HFFc6 (cell line): ENCODE measurements at places on chromosomes 1 and 21. TPM values are rescaled to one million over a fixed set of nuclear protein-coding genes. Genes with fewer than 3 reads are reported as not detected.
A peak's percentile ranks its signal among the peaks of the same experiment; 100 is the strongest.

GRCh38 chr1:35884934-35885333, 1.9 kb downstream of the AGO1 start:
- no peaks in the 10 kb centered on the region; the same call in 1 of the 2 replicates for H3K36me3 ChIP-seq
- H3K27ac ChIP-seq: no peak overlapping the region
- H3K4me3 ChIP-seq: no peak overlapping the region; the same call in 1 of the 2 replicates

GRCh38 chr1:239572183-239572582, 185.8 kb downstream of the CHRM3 start:
- no peak for DNase-seq
- H3K4me3 ChIP-seq: no peak overlapping the region
- H3K36me3 ChIP-seq: no peaks in the 10 kb centered on the region; the same call in 1 of the 2 replicates
- H3K4me1 ChIP-seq: no peaks in the 10 kb centered on the region
- H3K27ac ChIP-seq: no peak overlapping the region

KCNJ10 gene
- total RNA-seq: not detected in 3 replicates

DNA sequence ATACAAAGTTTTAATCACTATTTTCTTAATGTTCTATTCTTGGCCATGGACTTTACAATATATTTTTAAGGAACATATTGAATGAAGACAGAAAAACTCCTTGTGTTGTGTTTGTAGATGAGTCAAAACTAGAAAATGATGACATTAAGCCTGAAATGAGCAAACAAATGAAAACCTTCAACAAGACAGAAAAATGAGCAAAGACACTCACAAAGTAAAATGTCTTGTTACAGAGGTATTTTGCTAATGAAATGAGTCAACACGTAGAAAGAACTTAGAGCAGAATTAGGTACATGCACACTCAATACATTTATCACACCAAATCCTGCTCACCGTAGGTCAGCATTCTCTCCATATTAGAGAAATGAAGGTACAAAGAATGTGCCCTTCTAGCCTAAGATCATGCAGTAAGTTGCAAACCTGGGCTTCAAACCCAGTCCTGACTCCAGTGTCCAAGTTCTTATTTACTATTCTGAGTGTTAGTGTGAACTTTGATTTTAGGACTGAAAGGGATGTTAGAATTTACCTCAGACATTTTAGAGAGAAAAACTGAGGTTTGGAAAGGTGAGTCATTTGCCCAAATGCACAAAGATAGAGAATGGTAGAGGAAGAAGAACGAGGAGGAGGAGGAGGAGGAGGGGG, 133.9 kb upstream of the SGIP1 start:
- DNase-seq: no peak
- H3K4me1 ChIP-seq: peaks cover 40% of the 10 kb centered on the region
- H3K36me3 ChIP-seq: no peaks in the 10 kb centered on the region
- peak overlapping the region; percentile 66 for H3K4me3 ChIP-seq
- H3K27ac ChIP-seq: peak overlapping the region; percentile 64

VAV3 gene
- total RNA-seq: not detected in 2 replicates

- H3K4me3 ChIP-seq: peak overlapping the region; percentile 83
- peaks cover 4% of the 10 kb centered on the region; the same call in 1 of the 2 replicates for H3K36me3 ChIP-seq
- peaks cover 64% of the 10 kb centered on the region for H3K4me1 ChIP-seq
- H3K27me3 ChIP-seq: no peaks in the 10 kb centered on the region; the same call in 1 of the 2 replicates
- peak; percentile 88 for DNase-seq
- H3K27ac ChIP-seq: peak overlapping the region; percentile 99
Observed at GRCh38 chr1:16181887-16182719, 26.2 kb upstream of the EPHA2 start.

DNA sequence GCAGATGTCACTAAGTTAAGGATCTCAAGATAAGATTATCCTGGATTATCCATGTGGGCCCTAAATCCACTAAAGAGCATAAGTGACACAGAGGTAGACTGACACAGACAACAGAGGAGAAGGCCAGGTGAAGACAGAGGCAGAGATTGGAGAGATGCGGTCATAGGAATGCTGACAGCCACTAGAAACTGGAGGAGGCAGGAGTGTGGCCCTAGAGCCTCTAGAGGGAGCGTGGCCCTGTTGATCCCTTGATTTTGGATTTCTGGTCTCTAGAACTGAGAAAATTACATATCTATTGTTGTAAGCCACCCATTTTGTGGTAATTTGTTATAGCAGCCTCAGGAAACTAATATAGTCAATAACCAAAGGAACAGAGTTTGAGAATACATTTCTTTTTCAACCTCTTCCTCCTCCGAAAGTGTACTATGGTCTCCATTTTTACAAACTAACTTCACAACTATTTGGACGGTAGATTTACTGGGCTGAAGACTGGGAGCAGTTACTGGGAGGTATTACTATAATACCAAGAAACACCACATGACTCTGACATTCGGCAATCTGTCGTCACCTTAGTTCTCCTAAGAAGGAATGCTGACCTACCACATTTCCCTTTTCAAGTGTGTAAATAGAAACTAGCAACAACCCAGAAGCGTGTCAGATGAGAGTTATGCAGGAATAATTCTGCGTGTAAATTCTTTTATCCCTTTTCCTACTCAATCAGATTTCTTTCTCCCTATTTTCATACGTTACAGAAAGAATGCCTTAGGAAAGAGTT, 116.0 kb upstream of the ZNHIT6 start:
- H3K27me3 ChIP-seq: peaks cover 1% of the 10 kb centered on the region; the same call in 1 of the 2 replicates
- H3K27ac ChIP-seq: no peak overlapping the region
- H3K36me3 ChIP-seq: peaks cover under 1% of the 10 kb centered on the region; the same call in 1 of the 2 replicates
- no peak for DNase-seq

DNA sequence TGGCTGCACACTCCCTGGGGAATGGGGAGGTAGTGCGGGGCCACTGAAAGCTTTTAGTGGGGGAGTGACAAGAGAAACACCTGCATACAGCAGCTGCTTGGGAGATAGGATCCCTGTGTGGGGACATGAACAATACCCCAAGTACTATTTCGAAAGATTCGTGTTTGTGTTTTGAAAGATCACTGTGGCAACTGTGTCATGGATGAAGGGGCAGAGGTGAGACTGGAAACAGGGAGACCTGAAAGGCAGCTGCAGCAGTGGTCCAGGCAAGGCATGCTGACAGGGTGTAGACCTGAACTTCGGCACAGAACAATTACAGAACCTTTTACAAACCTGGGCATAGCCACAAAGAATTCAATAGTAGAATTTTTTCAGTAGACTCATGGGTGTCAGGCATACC, 32.9 kb downstream of the TENT5C start:
- DNase-seq: no peak
- H3K4me1 ChIP-seq: no peaks in the 10 kb centered on the region
- no peak overlapping the region for H3K4me3 ChIP-seq

DNA sequence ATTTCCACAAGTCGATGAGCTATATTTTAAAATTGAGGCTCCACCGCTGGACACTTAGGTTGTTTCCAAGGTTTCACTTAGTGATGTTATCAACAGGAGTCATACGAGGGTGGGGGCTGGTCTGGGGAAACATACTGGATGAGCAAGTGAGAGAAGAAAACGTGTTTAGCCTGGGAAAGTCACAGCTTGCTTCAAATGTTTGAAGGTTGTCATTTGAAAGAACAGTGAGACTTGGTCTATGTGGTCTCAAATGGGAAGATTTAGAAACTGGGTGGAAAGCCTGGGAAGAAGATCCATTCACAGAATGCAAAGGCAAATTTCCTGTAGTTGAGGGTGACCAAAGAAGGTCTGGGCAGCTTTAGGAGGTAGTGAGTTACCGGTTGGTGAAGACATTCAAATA, 9.9 kb upstream of the DYRK1A start:
- H3K27ac ChIP-seq: no peak overlapping the region; the same call in 1 of the 2 replicates
- H3K36me3 ChIP-seq: peaks cover 2% of the 10 kb centered on the region; the same call in 1 of the 2 replicates
- peaks cover 23% of the 10 kb centered on the region for H3K4me1 ChIP-seq
- no peaks in the 10 kb centered on the region for H3K27me3 ChIP-seq

DNA sequence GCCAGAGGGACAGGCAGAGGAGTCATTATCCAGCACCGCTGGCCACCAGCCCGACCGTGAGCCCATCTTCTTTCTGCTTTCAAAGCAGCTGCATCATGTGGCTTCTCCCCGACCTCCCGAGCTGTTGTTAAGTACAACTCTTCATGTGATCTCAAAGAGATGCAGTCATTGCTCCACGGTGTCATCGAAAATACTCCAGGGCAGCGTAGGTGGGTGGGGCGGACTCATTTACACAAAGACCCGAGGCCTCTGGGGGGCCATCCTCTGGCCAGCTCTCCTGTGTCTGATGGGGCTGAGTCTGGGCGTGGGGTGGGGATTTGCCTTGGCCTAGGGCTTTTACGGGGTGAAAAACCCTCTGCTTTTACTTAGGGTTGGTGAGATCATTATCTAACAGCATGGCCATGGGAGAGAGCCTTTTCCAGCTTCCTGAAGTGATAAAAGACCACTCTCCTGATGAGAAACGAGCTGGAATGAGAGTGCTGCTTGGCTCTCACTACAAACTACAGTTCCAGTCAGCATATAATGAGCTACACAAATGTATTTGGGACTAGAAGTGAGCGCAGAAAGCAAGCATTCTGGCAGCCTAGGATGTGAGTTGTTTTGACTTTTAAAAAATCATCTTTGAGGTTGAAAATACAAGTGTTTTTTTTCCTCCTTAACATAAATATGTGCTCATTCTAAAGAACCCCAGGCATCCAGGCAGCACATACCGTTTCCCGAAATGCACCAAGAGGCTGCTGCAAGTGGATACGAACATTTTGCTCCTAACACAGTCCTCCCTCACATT, 165.0 kb downstream of the RHOU start:
- H3K27me3 ChIP-seq: no peaks in the 10 kb centered on the region; the same call in none of the 2 replicates
- no peak overlapping the region for H3K27ac ChIP-seq
- DNase-seq: no peak
- peaks cover 5% of the 10 kb centered on the region for H3K36me3 ChIP-seq
- peaks cover 12% of the 10 kb centered on the region for H3K4me1 ChIP-seq
- no peak overlapping the region for H3K4me3 ChIP-seq

HDGF gene
- total RNA-seq: 250 to 324 TPM (median 283 TPM) in 3 replicates

TFF1 gene
- not detected in 3 replicates for total RNA-seq

GRCh38 chr1:115929881-115930280, 46.4 kb upstream of the SLC22A15 start:
- peaks cover 19% of the 10 kb centered on the region for H3K27me3 ChIP-seq
- peaks cover 16% of the 10 kb centered on the region for H3K4me1 ChIP-seq
- DNase-seq: peak; percentile 66
- H3K27ac ChIP-seq: no peak overlapping the region

DNA sequence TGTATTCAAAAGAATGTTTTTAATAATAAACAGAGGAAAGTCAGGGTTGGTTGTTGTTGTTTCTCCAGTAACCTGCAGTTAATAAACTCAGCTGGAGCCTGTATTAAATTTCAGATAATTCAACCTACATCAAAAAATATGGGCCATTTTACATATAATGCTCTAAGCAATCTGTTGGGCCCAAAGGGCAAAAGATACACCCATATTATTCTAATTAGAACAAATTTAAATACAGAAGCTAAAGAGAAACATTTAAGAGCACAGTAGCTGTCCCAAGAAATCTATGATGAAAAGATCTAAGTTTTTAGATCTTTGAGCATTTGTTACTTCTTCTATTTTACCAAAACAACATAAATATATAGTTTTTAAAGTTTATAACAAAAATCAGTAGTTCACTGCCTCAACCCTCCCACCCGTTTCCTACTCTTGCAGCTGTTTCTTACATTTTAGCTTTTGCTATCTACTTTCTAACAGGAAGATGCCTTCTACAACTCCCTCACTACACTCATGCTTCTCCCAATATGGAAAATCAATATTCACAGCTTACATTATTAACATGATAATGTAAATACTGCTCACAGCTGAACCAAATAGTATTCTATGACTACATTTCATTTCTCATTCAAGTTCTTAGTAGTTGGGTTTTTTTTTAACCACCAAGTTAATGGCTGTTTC, 94.9 kb upstream of the LBR start:
- no peak overlapping the region for H3K4me3 ChIP-seq
- DNase-seq: no peak
- peaks cover 6% of the 10 kb centered on the region; the same call in 1 of the 2 replicates for H3K27me3 ChIP-seq
- peaks cover 20% of the 10 kb centered on the region for H3K36me3 ChIP-seq
- H3K4me1 ChIP-seq: peaks cover 29% of the 10 kb centered on the region

DNA sequence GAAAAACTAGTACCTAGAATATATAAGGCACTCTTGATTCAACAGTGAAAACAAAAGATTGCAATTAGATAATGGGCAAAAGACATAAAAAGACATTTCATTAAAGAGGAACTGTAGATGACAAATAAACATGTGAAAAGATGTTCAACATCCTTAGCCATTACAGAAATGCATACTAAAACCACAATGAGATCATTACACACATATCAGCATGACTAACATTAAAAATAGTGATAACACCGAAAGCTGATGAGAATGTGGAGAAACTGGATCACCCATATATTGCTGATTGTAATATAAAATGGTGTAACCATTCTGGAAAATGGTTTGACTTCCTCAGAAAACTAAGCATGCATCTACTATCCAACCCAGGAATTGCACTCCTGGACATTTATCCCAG, 340.3 kb downstream of the SEC16B start:
- H3K27me3 ChIP-seq: no peaks in the 10 kb centered on the region
- H3K36me3 ChIP-seq: no peaks in the 10 kb centered on the region
- DNase-seq: no peak
- H3K4me1 ChIP-seq: no peaks in the 10 kb centered on the region

DNA sequence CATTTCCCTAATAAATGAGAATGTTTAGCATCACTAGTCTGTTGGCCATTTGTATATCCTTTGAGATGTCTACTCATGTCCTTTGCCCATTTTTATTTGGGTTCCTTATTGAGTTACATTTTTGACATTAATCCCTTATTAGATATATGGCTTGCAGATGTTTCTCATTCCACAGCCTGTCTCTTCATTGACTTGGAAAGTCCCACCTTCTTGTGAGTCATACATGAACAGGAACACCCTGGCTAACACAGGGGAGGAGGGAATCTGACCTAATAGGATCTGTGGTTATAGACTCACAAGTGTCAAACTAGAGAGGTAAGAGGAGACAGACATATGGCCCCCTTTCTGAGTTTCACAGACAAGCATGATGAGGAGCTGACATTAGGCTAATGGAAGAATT, 11.5 kb downstream of the ZP4 start:
- peaks cover 24% of the 10 kb centered on the region for H3K4me1 ChIP-seq
- DNase-seq: peak; percentile 44
- H3K36me3 ChIP-seq: no peaks in the 10 kb centered on the region

CHI3L1 gene
- not detected in 3 replicates for total RNA-seq

- no peak for DNase-seq
- no peak overlapping the region for H3K4me3 ChIP-seq
- H3K4me1 ChIP-seq: peaks cover 17% of the 10 kb centered on the region
- H3K36me3 ChIP-seq: peaks cover 19% of the 10 kb centered on the region
Observed at GRCh38 chr1:45621501-45621836, 2.4 kb downstream of the CCDC17 start.

RSPH1 gene
- not detected in 3 replicates for total RNA-seq

B3GALT2 gene
- 0.42 to 1.1 TPM (median 0.50 TPM) in 3 replicates for total RNA-seq

DNA sequence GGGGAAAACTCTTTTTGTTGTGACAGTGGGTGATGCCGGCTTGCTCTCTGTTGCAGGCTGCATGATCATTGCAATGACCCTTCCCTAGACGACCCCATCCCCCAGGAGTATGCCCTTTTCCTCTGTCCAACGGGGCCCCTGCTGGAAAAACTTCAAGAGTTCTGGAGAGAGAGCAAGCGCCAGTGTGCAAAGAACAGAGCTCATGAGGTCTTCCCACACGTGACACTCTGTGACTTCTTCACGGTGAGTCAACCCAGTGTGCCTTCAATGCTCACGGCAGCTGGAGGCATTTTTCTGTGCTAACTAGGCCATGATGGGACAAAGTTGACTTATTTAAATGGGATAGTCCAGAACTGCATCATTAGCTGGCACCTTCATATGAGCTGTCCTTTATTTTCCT, 5.7 kb downstream of the UBASH3A start:
- no peaks in the 10 kb centered on the region for H3K36me3 ChIP-seq
- H3K27me3 ChIP-seq: peaks cover 2% of the 10 kb centered on the region; the same call in 1 of the 2 replicates
- H3K4me3 ChIP-seq: no peak overlapping the region
- H3K4me1 ChIP-seq: no peaks in the 10 kb centered on the region
